ENCODE measurements at places on chromosomes 7 and 10.
A peak's percentile ranks its signal among the peaks of the same experiment; 100 is the strongest.

GRCh38 chr10:84331091-84331490 lies 2.7 kb downstream of the CCSER2 start:
- H3K27me3 ChIP-seq = no peaks in the 10 kb centered on the region
- H3K4me3 ChIP-seq = no peak overlapping the region
- DNase-seq = no peak
- H3K4me1 ChIP-seq = peaks cover 67% of the 10 kb centered on the region
- H3K36me3 ChIP-seq = no peaks in the 10 kb centered on the region

DNA sequence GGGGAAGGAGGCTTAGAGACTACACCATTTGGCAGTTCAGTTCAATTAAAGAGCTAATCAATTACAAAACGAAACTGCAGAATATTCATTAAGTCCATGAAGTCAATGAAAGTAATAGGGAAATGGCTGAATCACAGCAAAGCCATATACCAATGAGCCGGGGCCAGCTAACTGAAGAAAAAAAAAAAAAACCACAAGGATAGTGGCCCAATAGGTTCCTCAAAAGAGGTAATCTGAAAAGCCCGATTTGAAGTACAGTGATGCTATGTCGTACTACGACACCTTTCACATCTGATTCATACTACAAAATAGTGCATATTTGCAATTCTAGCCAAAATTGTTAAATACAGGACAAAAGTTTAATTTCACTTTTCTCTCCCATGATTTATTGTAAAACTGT lies 2.5 kb downstream of the ARHGAP12 start:
- no peaks in the 10 kb centered on the region for H3K36me3 ChIP-seq
- H3K4me1 ChIP-seq = peaks cover 50% of the 10 kb centered on the region
- H3K4me3 ChIP-seq = no peak overlapping the region
- no peak overlapping the region for H3K27ac ChIP-seq

- no peaks in the 10 kb centered on the region for H3K36me3 ChIP-seq
- H3K4me3 ChIP-seq = no peak overlapping the region
- H3K27me3 ChIP-seq = peaks cover 25% of the 10 kb centered on the region
- H3K27ac ChIP-seq = no peak overlapping the region
- DNase-seq = no peak
Observed at GRCh38 chr10:13404305-13404759, 56.2 kb upstream of the SEPHS1 start.

- H3K27ac ChIP-seq = peak overlapping the region; percentile 82
- H3K27me3 ChIP-seq = no peaks in the 10 kb centered on the region
- peaks cover 84% of the 10 kb centered on the region for H3K4me1 ChIP-seq
- DNase-seq = no peak
- no peaks in the 10 kb centered on the region for H3K36me3 ChIP-seq
Observed at GRCh38 chr10:103843045-103843444, 12.3 kb downstream of the SH3PXD2A start.

DNA sequence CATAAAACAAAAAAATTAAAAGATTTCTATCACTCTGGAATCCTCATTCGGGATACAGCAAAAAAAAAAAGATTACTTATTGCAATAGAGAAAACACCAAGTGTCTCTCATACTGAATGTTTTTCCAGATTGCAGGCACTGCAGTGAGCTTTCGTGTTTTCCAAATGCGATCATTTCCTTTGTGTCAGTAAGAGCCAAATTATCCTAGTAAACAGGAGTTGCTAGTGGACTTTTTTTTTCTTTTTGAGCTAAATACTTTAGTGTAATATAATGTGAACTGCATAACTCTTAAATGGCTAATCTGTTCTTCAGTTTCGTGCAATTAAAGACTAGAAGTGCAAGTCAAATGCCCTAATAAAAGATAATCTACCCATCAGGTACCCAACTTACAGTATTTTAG lies 44.4 kb upstream of the TOMM7 start:
- no peak overlapping the region for H3K4me3 ChIP-seq
- H3K4me1 ChIP-seq = peaks cover 48% of the 10 kb centered on the region
- peak overlapping the region; percentile 90 for H3K27ac ChIP-seq
- DNase-seq = no peak
- H3K27me3 ChIP-seq = no peaks in the 10 kb centered on the region

- no peaks in the 10 kb centered on the region for H3K4me1 ChIP-seq
- H3K27ac ChIP-seq = no peak overlapping the region
- H3K27me3 ChIP-seq = no peaks in the 10 kb centered on the region
- no peak overlapping the region for H3K4me3 ChIP-seq
Observed at GRCh38 chr7:138814816-138815332, 16.9 kb upstream of the ATP6V0A4 start.
